H4 (cell line): ENCODE measurements at places on chromosomes 12 and 14. TPM values are rescaled to one million over a fixed set of nuclear protein-coding genes. Genes with fewer than 3 reads are reported as not detected.

FSCB gene
- 0.02 TPM in 1 of 2 replicates, not detected in the other for total RNA-seq

DENND5B gene
- 4.3 and 8.6 TPM in 2 replicates for total RNA-seq

TAS2R8 gene
- not detected in 2 replicates for total RNA-seq

RBP5 gene
- 0.88 TPM in 1 of 2 replicates, not detected in the other for total RNA-seq

TSHR gene
- total RNA-seq, result not detected in 2 replicates

COX6A1 gene
- 602 and 637 TPM in 2 replicates for total RNA-seq

OVCH1 gene
- not detected in 2 replicates for total RNA-seq

REP15 gene
- 0.25 TPM in 1 of 2 replicates, not detected in the other for total RNA-seq

IQSEC3 gene
- total RNA-seq, result not detected in 2 replicates

NOVA1 gene
- 2.2 and 7.2 TPM in 2 replicates for total RNA-seq

PLD4 gene
- not detected in 2 replicates for total RNA-seq

KRT6A gene
- total RNA-seq, result not detected in 2 replicates

SYNDIG1L gene
- total RNA-seq, result not detected in 2 replicates

KRT3 gene
- total RNA-seq, result not detected in 2 replicates

RPS6KA5 gene
- 1.2 and 3.3 TPM in 2 replicates for total RNA-seq

VCPKMT gene
- 5.1 and 5.8 TPM in 2 replicates for total RNA-seq

P2RX2 gene
- not detected in 2 replicates for total RNA-seq

- no peak for DNase-seq
Measured at GRCh38 chr14:23018107-23018506, 8.2 kb upstream of the C14orf93 start.

DNA sequence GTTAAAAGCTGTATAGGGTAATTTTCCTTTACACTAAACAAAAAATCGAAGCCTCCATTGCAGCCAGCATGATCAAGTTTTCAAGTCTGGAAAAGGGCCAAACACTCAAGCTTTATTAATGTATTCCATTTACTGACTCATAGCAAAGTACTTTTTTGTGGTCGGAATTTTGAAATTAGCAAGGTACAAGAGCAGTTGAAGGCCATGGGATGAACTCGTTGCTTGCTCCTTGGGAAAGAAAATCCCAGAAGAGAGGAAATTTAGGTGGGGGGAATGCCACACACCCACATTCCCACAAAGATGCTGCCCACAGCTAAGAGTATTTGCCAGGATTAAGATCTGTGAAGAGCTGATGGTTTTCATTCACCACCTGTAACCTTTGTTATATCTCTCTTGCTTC lies 333.7 kb downstream of the EGLN3 start:
- DNase-seq, result peak; percentile 49

DNA sequence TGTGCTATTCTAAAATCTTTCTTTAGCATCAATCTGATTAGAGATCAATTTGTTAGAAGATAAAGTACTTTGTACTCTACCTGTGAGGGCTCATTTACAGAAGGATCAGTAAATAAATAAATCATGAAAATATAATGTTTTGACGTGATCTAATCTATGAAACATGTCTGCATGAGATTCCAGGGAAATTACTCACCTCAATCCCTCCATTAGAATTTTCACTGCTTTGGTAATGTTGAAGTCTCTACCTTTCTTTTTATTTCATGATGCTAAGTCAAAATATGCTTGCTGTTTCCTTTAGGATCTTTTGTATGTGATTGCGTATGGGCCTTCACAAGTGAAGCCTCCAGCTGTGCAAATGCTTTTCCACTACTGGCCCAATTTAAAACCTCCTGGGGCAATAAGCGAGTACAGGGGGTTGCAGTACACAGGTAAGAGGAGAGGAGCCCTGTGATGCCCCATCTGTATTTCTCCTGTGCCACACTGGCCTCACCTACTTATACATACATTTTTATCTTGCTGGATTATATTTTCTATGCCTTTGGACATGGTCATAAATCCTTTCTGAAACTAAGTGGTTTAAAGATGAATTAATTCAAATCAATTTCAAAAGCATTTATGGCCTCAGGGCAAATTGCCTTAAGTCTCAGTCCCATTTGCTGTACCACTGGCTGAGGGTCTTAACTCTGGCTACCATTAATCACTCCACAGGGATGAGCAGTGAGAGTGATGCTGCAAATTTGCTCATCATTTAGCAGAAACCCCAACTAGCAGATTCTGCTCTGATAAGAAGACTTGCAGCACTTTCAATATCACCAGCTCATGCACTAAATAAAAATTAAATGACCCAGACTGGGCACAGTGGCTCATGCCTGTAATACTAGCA lies 66.4 kb downstream of the UNC79 start:
- no peak for DNase-seq

GRCh38 chr12:108972358-108972757 lies 48.5 kb downstream of the SVOP start:
- peak; percentile 16 for DNase-seq

DNA sequence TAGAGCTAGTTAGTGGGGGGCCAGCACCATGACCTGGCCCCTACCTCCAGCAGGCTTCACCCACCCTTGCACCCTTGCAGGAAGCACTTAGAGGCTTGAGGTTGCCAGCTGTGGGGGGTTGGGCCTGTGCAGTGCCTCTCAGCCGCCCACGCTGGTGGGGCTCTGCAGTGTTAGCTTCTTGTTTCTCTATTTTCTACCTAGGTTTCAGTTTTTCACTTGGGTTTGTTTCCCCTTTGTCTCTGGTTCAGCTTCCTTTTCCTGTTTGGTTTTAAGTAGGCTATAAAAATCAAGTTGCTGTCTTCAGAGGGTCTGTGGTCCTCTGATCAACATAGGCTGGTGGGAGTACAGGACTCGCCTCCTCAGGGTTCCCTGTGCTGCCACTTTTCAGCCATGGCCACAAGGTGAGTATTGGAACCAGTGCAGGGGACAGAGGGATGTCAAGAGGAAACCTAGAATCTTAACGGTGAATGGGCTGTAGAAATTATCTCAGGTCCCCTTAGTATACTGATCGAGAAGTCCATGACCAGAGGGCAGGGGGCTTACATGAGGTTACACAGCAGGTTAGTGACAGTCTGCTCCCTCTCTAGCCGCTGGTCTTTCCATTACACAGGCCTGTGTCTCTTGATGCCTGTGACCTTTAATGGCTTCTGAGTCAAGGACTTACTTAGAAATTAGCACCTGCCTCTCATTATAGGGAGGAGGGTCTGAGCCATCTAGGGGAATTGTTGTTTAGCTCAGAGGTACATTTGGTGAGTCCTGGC lies at the start of gene EVL:
Gene EVL, plus strand, starts transcription at position 312 of the 761 bp plus-strand sequence. Its CDS starts 79 bp downstream, at position 391.
- no peak for DNase-seq

DNA sequence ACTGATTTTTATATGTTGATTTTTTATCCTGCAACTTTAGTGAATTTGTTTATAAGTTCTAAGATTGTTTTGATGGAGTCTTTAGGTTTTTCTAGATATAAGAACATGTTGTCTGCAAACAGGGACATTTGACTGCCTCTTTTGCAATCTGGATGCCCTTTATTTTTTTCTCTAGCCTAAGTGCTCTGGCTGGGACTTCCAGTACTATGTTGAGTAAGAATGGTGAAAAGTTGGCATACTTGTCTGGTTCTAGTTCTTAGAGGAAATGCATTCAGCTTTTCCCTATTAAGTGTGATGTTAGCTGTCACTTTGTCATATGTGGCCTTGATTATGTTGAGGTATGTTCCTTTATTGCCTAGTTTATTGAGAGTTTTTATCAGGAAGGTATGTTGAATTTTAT lies 68.1 kb downstream of the ERC1 start:
- DNase-seq, result no peak

DNA sequence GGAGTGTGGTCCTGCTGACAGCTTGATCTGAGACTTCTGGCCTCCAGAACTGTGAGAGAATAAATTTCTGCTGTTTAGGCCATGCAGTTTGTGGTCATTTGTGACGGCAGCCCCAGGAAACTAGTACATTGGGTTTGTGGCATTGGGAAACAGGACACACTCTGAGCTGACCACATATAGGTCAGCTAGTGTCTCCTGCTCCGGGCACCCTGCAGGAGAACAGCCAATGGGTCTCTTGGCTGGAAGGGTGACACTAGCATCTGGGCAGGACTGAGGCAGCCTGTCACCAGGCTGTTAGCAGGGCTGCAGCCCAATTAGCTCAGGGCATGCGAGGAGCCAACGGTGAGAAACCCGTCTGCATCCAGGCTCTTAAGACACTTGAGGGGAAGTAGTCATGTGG lies 83.2 kb downstream of the PITPNM2 start:
- DNase-seq, result no peak

DNA sequence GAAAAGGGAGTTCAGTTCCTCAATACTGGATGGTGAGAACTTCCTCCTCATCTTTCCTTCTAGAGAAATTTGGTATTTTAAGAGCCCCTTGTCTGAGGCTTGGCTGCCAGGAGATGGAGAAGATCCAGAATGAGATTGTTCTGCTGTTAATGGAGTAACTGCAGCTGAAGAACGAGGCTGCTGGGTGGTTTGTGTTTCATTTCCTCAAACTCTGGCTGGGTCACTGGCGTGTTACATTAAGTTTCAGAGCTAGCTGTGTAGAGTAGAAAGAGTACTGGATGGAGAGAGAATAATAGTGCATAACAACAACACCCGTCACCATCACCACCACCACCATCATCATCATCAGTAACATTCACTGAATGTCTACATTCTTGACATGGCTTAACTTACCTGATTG lies 325.0 kb upstream of the TBX3 start:
- DNase-seq, result no peak

GRCh38 chr14:50813544-50813863 lies 17.5 kb downstream of the NIN start:
- DNase-seq, result no peak

GRCh38 chr14:96648506-96649326 lies 146.5 kb downstream of the PAPOLA start:
- DNase-seq, result no peak

DNA sequence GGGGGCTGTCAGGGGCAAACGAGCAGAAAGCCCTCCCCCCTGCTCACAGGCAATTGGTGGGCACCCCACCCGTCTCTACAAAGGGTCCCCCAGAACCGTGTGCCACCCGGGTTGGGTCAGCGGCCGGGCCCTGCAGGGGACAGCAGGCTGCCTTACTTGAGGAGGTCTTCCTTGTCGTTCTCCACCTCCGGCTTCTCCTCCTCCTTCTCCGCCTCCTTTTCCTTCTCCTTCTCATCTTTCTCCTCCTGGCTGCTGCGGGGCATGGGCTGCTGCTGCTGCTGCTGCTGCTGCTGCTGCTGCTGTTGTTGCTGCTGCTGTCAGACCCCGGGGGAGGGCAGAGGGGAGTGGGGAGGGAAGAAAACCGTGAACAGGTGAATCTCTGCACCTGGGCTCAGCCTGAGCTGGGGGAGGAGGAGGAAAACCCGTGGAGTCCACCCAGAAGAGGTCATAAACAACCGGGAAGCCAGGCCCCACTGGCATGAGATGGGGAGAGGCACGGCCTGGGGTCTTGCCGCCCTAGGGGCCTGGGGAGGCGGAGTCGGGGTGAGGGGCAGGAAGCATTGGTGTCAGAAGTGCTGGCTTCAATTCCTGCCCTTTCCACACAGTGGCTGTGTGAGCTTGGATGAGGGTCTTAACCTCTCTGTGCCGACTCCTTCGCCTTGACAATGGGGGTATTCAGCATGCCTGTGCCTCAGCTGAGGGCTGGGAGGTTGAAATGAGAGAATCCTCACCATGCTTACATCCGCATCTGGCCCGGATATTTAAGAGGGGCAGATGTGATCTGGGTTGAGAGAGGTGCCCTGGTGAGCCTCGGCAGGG lies 107.6 kb downstream of the RFLNA start:
- DNase-seq, result no peak

- DNase-seq, result no peak
Measured at GRCh38 chr12:66786531-66787308, 107.8 kb upstream of the GRIP1 start.

DNA sequence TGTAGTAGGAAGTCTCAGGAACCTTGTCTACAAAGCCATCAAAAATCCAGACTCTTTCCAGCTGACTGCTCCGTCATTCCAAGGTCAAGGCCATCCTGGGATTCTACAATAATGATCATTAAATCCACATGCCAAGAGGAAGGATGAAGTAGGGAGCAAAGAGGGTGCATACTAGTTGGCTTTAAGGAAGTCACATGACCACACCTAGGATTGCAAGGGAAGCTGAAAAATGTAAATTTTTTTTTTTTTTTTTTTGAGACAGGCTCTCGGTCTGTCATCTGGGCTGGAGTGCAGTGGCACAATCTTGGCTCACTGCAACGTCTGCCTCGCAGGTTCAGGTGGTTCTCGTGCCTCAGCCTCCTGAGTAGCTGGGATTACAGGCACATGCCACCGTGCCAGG lies 7.3 kb upstream of the MRPL42 start:
- DNase-seq, result no peak

DNA sequence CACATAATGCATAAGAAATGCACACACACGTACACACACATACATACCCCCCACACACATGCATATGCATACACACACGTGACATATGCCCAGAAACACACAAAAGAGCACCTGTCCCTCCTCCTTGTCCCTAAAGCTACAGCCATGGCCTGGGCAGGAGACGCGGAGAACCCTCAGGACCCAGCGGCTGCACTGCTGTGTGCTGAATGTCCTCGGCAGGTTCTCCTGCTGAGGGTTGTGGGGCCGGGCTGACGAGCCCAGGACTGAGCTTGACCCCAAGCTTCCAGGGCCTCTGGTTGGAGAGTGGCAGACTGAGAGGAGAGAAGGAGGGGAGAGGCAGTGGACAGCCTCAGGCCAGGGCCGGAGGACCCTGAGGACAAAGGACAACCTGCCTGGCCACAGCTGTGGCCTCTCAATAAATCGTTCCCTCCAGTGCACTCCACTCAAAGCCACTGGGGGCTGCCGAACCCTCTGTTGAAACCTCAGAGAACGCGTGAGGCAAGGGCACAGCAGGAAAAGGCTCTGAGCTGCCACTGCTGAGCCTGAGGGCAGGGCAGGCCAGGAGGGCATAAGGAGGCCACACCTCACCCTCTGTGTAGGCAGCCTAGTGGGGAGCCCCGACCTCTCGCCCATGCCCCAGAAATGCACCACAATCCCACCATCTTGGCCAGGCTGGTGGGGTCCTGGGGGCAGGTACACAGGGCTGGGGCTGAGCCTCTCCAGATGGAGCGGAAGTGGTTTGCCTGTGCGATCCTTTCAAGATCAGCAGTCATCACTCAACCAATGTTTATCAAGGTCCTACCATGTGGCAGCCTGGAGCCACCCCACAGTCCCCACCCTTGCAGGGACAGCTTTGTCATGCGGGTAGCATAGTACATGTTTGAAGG lies 3.1 kb downstream of the CACNA2D4 start:
- DNase-seq, result no peak

- no peak for DNase-seq
Measured at GRCh38 chr12:120468821-120469449, 613 bp downstream of the SRSF9 start.

DNA sequence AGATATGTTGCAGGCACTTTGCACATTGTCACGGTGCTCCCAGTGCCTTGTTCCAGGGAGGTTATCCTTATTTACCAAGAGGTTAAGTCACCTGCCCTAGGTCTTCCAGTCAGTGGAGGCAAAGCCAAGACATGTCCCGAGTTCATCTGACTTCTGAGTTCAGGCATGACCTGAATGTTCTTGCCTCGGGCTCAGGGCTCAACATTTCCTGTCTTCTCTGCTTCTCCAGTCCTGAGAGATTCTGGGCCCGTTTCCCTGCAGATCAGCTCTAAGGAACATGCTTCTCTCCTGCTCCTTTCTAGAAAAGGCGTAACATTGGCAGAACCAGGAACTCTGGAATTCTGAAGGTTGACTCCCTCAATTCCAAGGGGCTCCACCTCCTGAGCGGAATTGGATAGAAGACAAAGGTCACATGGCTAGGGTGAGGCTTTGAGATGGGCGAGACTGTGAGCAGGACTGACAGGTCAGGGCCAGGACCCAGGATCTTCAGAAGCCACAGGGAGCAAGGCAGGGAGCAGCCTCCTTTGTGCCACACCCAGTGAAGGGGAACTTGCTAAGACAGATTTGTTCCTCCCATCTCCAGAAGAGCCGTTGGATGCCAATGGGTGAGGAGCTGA lies 19.9 kb downstream of the BDKRB2 start:
- DNase-seq, result no peak

- DNase-seq, result no peak
Measured at GRCh38 chr14:87784386-87784785, 208.6 kb downstream of the GALC start.
